CD4-positive, alpha-beta memory T cell (primary cell): ENCODE measurements at places on chromosomes 6 and 20.

DNA sequence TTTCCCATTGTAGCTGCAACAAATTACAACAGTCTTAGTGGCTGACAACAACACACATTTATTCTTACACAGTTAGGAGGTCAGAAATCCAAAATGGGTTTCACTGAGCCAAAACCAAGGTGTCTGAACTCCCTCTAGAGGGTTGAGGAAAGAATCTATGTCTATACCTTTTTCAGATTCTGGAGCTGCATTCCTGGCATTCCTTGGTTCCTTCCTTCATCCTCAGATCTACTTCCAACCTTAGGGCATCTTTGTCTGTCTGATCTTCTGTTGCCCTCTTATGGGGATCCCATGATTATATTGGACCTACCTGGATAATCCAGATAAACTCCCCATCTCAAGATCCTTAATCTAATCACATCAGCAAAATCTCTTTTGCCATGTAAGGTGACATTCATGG, 540.9 kb upstream of the MAP3K7 start:
- H3K4me3 ChIP-seq: no peak overlapping the region
- no peaks in the 10 kb centered on the region for H3K36me3 ChIP-seq
- no peak for DNase-seq
- no peaks in the 10 kb centered on the region for H3K27me3 ChIP-seq
- H3K27ac ChIP-seq: no peak overlapping the region

DNA sequence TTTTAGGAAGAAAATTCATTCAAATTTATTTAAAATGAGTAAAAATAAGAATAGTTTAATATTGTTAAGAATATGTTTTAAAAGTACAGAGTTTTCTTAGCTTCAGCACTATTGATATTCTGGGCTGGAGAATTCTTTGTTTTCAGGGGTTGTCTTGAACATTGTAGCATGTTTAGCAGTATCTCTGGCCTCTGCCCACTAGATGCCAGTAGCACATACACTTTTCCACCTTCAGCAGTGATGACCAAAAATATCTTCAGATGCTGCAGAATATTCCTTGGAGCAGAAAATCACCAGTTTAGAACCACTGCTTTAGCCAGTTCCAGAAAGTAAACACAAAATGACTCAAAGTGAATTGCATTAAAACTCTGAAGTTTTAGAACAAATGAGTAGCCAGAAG, 19.4 kb upstream of the SDHAF4 start:
- no peaks in the 10 kb centered on the region for H3K27me3 ChIP-seq
- H3K4me3 ChIP-seq: no peak overlapping the region
- H3K36me3 ChIP-seq: no peaks in the 10 kb centered on the region
- H3K27ac ChIP-seq: no peak overlapping the region
- H3K4me1 ChIP-seq: no peaks in the 10 kb centered on the region
- DNase-seq: peak; percentile 22

GRCh38 chr20:1803061-1803931, 91.9 kb upstream of the SIRPA start:
- peaks cover 15% of the 10 kb centered on the region for H3K4me1 ChIP-seq
- no peak overlapping the region for H3K27ac ChIP-seq

DNA sequence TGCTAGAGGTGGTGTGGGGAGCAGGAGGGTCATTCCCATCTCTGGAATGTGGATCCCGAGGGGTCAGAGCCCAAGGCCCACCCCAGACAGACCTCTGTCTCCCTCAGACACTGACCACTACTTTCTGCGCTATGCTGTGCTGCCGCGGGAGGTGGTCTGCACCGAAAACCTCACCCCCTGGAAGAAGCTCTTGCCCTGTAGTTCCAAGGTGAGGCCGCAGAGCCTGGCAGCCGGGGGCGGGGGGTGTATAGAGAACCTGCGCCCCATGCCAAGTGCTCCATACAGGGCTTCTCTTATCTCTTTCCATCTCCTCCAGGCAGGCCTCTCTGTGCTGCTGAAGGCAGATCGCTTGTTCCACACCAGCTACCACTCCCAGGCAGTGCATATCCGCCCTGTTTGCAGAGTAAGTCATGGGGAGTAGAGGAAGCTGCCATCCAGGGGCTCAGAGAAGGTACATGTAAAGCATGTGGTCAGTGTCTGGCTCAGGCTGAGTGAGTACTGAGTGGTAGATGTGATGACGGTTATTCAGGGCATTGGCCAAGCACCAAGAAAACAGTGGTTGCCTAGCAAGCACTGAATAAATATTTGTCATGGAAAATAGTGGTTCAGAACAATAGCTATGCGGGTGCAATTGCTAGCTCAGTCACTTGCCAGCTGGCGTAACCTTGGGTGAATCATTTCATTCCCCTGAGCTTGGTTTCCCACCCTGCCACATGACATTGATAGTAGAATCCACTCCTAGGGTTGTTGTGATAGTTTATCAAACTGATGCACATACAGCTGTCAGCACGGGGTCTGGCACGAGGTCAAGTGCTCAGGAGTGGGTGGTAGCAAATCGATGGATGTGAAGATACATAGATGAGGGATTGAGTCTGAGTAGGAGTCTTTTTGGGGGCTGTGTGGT, 3.5 kb downstream of the PIGT start:
- peaks cover 56% of the 10 kb centered on the region for H3K36me3 ChIP-seq
- H3K4me1 ChIP-seq: peaks cover 27% of the 10 kb centered on the region
- H3K4me3 ChIP-seq: no peak overlapping the region
- H3K27ac ChIP-seq: no peak overlapping the region
